Omental fat pad (tissue), 4 donors: ENCODE measurements at places on chromosomes 11 and 22. TPM values are rescaled to one million over a fixed set of nuclear protein-coding genes. Genes with fewer than 3 reads are reported as not detected.

Gene ME3
- 93.0 TPM for total RNA-seq

Gene TSSK2
- total RNA-seq, result 0.79 TPM

Gene CALCB
- total RNA-seq, result 0.36 TPM

Gene NXPE2
- total RNA-seq, result 0.19 TPM

Gene DNAJB13
- not detected for total RNA-seq

Gene MS4A7
- 88.0 TPM for total RNA-seq

Gene OVOL1
- not detected for total RNA-seq

Gene CLCF1
- 4.1 TPM for total RNA-seq
